ENCODE measurements at places on chromosomes 16 and 17.

DNA sequence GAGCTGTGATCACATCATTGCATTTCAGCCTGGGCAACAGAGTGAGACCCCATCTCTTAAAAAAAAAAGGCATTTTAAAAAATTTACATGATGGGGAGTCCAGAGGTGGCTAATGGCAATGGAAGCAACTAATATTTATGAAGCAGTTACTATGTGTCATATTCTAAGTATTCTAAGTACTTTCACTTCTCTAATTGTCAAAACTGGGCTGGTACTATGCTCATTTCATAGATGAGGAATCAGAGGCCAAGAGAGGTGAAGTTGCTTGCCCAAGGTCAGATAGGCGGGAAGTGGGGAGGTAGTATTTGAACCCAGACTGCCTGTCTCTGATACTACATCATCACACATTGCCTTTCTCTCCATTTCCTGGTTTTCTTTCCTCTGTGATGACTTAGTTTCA is 50.7 kb downstream of the SLC5A11 start:
- DNase-seq: no peak

DNA sequence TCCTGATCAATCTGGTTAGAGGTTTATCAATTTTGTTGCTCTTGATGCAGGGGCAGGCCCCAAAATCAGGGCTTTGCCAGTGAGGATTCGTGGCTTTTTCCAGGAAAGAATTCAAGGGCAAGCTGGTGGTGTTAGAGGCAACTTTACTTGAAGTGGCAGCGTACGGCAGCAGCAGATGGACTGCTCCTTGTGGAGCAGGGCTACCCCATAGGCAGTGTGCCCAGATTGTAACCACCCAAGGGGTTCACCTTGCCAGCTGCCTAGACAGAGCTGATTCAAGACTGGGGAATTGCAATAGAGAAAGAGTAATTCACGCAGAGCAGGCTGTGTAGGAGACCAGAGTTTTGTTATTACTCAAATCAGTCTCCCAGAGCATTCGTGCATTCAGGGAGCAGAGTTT is 16.7 kb downstream of the DRC7 start:
- DNase-seq: no peak

DNA sequence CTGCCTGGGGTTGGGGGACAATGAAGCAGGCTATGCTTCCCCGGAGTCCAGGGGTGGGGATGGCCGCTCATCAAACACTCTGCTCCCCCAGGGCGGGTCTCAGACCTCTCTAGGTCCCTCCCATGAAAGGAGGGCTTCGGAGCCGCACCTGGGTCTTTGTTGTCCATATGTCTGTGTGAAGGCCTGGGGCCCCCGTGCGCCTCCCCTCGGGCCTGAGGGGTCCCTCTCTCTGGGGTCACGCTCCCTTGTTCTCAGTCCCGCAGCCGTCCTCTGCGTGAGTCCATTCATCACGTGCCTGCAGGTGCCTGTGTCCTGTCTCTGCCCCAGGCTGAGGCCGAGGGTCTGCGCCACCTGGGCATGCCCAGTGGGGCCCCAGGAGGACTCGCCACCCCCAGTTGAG is 15.6 kb downstream of the BAHCC1 start:
- no peak for DNase-seq

DNA sequence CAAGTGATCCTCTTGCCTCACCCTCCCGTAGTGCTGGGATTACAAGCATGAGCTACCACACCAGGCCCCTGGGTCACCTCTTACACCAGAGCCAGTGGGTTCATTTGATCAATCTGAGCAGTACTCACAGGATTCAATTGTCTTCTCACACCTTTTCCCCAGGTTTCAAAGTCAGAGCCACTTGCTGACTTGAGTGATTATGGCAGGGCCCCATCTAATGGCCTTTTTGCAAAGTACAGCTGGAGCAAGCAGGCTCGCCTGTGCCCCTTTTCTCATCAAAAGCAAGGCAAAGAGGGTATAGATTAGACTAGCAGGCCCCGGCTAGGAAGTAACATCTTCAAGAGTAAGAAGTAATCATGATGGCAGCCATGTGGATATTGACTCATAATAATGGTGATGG is 114.8 kb upstream of the NOL11 start:
- DNase-seq: no peak

GRCh38 chr17:72423286-72423589 is 302.4 kb downstream of the SOX9 start:
- DNase-seq: no peak

GRCh38 chr16:65122724-65123395 is 997 bp upstream of the CDH11 start:
- DNase-seq: no peak

GRCh38 chr16:50453446-50453845 is 84.7 kb upstream of the BRD7 start:
- DNase-seq: no peak

- peak; percentile 13 for DNase-seq
These were observed 123.8 kb downstream of the GOSR1 start for GRCh38 chr17:30600830-30601494.

- no peak for DNase-seq
These were observed 20.7 kb downstream of the UBN1 start for GRCh38 chr16:4868026-4868425.

DNA sequence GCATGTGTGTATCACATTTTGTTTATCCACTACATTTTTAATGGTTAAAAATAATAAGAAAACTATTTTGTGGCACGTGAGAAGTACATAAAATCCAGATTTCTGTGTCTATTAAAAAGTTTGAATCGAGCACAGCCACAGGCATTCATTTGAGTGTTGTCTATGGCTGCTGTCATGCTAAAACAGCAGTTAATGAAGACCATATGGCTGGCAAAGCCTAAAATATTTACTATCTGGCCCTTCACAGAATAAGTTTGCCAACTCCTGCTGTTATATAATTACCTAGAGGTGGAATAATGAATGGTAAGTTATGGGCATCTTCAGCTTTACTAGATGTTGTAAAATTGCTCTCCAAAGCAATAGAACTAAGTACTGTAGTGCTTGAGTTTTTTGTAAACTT is 30.5 kb downstream of the TMEM98 start:
- no peak for DNase-seq

DNA sequence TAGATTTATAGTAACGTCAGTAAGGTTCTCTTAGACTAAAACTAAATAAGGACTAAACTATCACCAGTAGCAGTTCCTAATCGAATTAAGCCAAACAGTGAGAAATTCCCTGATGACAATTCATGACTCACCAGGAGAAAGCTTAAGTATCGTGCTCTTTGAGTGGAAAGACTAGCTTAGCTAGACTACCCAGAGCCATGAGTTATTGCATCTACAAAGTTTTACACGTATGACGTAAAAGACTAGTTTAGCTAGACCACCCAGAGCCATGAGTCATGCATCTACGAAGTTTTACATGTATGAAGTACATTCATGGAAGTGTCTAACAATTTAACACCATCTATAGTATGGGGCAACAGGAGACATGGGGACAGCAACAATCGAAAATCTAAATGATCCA is 36.6 kb downstream of the UBE2G1 start:
- DNase-seq: no peak

DNA sequence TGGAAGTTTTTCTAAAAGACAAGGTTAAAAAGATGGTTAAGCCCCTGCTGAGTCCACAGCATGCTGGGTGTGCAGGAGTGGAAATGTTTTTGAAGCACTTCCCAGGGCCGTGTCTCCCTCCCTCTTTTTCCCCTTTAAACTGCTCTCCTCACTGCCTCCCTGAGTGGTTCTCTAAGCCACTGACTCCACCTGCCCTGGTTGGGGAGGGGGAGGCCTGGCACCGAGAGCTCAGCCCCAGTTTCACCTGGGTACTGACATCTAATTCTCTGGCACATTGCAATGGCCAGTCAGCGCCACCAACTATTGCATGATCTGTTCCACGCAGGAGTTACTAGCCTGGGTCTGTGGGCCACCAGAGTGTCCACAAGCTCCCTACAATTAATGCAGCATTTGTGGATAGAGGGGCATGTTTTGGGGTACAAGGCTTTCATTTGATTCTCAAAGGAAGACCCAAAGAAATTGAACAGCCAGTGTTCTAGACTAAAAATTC is 22.7 kb downstream of the MPP3 start:
- no peak for DNase-seq

DNA sequence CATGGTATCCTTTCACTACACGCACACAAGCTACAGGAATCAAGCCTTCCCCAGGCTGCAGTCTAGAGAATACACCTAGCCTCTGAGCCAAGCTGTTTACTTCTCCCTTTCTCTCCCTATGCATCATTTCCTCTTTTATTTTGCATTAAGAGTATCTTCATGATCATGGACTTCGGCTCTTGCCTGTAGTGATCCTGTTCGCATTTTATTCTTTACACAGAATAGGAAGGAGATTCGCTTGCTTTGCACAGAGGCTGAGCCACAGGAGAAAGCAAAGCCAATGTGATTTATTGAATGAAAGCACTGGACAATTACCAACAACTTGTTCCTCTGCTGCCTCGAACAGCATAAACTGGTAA is 172.7 kb downstream of the ANKFN1 start:
- no peak for DNase-seq

DNA sequence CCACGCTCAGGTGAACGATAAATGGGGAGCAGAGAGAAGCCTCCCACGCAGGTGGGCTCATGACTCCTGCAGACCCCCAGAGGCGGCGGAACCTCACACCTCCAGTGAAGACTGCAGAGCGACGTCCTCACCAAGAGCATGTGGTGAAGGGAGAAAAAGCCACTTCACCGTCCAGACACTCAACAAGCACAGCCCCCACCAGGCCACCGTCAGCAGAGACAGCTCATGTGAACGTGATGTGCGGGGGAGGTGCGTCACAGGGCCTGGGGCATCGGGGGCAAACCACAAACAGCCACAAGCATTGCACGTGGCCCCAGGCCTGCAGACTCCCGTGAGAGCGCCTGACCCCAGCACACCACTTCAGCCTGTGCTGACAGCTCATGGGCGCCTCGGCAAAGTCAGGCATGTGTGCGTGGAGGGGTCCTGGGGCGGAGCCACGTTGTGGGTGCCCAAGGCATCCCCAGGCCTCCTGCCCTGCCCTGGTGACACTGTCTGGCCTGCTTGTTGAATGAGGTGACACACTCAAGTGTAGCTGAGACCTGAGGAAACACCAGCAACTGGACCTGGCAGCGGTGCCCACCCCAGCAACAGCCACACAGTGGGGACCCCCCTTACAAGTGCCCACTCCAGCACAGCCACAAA is 19.0 kb downstream of the LMF1 start:
- DNase-seq: no peak

- DNase-seq: no peak
These were observed 12.5 kb downstream of the SLC43A2 start for GRCh38 chr17:1616101-1616500.

- DNase-seq: peak; percentile 46
These were observed 16.5 kb downstream of the MRPS23 start for GRCh38 chr17:57833179-57833939.

GRCh38 chr17:5283571-5284315 is 1.7 kb downstream of the RABEP1 start:
- no peak for DNase-seq

DNA sequence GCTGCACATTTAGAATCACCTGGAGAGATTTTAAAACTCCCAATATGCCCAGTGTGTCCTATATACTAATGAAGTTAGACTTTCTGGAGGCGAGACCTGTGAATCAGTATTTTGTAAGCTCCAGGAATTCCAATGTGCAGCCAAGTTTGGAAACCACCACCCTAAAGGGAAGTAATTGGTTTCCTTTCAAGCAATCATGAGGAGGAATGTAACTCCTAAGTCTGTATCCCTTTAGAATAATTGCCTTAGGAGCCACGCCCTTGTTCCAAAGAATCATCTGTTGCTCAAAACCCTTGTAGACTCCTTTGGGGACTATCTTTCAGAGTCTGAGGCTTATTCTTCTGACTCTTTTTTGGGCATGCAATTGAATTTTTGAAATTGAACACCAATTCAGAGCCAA is 84.4 kb downstream of the DNAH9 start:
- DNase-seq: no peak

GRCh38 chr16:19288872-19289799 is 3.6 kb downstream of the CLEC19A start:
- no peak for DNase-seq

DNA sequence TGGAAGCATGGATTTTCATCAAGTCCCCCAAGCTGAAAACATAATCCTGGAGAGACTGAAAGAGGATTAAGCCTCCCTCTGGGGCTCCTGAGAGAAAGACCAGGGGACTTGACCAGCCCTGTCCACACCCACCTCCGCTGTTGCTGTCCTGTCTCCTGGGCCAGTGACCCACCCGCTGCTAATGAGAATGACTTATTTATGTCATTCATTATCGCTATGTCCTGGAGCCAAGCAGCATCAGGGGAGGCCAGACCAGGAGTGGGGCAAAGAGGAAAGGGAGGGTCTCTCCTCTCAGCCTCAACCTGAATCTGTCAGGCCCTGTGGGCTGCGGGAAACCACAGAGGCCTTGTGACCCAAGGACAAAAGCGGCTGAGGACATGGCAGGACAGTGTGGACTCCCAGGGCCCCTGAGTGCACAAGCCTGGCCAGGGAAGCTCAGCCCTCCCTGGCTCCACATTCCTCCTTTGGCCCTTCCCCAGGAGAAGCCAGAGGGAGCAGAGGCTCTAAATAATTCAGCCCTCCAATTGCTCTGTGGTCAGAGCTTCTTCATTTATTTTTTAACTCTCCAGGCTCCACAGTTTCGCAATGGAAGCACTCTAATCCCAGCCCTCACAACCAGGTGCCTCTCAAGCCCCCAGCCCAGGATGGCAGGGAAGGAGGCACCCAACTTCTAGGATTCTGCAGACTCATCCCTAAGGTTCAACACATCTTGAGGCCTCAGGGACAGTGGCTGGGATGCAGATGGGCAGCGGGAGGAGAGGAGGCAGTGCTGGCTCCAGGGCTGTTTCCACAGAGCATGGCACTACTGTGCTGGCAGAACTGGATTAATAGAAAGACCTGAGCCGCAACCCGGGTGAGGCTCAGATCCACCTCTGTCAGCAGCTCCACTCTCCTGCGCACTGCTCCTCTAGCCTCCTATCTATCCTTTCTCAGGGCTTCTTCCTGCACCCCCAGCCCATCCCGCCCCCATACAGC is 19.1 kb downstream of the CUEDC1 start:
- DNase-seq: peak; percentile 36

- DNase-seq: no peak
These were observed 14.4 kb downstream of the GUCY2D start for GRCh38 chr17:8016632-8017424.

DNA sequence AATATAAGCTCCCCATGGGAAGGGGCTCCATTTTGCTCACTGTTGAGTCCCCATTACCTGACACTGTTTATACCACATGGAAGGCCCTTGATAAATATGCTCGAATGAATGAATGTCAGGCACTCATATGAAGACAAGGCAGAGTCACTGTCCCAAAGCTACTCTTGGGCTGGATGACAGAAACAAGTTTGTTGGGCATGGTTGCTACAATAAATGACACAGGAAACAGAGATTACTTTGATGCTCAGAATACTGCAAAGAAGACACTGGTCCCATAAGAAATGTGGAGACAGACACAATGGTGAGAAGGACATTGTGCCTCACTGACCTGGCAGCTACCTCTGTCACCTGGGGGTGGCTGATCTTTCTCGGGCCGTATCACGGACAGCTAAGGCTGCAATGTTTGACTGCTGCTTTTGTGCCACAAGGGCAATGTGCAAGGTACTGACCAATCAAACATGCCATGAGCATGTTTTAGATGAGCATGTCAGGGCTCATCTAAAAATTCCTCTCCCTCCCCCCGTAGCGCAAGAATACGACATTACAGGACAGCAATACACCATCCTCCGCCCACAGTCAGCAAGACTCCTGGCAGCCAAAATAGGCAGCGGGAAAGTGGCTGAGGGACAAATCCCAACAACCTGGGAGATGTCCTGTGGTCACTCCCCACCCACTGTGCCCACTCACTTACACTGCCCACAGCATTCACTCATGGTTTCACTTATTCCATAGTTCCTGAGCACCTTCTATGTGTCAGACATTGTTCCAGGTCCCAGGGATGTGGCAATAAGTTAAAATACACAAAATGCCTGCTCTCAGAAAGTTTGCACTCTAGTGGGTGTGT is 5.0 kb downstream of the PIK3R6 start:
- DNase-seq: no peak

All from COLO829 (cell line).